ENCODE measurements at places on chromosomes 2 and 18.

DNA sequence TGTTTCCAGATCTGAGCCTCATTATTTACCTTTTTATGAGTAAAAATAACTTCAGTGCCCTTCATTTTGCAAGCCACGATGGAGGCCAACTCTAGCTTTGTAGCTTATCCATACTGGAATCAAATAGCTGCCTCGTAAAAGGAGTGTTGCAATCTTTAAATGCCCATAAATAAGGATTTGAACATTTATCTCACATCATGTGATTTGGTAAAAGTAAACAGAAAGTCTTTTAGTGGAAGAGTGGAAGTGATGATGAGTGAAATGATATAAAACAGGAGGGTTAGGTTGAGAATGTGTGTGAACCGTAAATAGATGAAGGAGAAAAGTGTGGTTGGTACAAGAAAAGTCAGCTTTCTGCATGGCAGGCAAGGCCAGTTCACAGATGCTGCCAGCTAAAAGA lies 348.9 kb downstream of the OSR1 start:
- no peak for DNase-seq

DNA sequence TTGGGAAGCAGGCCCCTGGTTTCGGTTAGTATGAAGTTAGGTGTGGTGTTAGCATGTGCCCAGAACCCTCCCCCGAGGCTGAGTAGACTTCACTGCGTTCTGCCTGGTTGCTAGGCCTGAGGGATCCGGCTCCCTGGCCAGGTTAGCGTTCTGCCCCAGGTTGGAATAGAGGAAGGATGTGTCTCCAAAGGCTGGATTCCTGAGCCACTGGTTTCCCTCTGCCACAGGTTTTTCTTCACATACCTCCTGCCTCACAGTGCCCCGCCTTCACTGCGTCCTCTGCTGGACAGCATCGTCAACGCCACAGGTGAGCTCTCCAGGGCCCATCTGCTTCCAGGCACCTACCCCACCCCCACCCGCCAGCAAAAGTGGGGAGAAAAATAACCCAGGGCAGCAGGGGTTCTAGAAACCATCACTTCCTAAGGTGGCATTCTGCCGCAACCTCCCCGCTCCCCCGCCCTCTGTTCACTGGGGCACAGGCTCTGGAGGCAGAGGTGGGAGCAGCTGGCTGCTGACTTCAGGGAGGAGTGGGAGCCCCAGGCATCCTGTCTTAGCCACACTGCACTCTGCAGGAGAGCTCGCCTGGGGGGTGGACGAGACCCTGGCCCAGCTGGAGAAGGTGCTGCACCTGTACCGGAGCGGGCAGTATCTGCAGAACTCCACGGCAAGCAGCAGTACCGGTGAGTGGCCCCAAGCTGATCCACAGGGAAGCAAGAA lies 7.1 kb downstream of the PKDCC start:
- no peak for DNase-seq

GRCh38 chr2:128639120-128639477 lies 320.4 kb upstream of the HS6ST1 start:
- no peak for DNase-seq

GRCh38 chr18:60838677-60839076 lies 466.1 kb upstream of the MC4R start:
- no peak for DNase-seq

DNA sequence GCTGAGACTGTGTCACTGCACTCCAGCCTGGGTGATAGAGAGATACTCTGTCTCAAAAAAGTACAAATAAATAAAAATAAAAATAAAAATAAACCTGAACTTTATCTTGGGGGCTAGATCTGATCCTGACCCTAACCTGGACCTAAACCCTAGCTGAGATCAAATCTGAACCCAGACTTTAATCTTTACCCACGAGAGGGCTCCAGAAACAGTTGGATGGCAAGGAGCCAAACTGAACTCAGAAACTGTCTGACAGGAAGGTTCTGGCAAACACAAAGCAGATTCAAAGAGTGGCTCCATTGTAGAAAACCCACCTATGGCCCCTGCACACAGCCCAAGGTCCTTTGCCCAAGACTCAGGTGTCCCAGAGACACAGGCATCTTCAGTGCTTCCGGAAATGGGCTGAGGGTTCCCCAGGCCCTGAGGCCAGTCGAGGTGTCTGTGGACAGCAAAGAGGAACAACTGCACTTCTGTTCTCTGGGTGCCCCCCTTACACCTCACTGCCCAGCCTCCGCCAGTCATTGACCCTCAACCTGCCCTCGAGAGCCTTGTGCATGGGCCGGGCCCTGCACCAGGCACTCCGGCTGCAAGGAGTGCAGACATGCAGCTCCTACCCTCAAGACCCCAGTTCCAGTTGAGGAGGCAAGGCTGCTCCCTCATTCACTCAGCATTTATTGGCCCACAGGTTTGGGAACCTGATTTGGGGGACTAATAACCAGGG lies 95.2 kb downstream of the TFCP2L1 start:
- DNase-seq = no peak

DNA sequence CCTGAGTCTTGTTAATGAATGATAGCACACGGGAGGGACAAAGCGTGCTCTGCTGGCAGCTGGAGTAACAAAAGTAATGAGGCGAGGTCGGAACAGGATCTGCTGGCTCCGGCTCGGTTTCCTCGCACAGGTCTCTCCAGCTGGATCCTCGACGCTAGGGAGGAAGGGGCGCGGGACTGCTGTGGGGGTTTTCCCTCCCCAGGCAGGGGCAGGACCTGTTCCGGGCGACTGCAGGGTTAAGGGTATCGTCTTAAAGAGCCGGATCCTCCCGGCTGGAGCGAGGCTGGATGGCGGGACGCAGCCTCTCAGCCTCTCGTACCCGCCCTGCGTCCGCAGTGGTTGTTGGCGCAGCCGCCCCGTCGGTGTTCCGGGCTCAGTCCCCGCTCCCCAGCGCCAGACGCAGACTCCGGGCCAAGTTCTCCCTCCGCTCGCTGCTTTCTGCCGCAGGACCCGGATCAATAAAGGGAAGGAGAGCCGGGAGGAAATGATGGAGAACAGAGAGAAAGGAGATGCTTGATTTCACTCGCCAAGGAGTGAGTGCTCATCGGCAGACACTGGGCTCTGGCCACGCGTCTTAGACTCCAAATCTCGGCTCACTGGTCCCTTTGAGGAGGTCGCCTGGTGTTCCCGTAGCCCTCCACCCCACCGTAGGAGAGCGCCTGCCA lies 1.1 kb upstream of the LIPG start:
- peak; percentile 74 for DNase-seq

- DNase-seq = no peak
These were observed 2.0 kb upstream of the RAB17 start for GRCh38 chr2:237592425-237592980.

DNA sequence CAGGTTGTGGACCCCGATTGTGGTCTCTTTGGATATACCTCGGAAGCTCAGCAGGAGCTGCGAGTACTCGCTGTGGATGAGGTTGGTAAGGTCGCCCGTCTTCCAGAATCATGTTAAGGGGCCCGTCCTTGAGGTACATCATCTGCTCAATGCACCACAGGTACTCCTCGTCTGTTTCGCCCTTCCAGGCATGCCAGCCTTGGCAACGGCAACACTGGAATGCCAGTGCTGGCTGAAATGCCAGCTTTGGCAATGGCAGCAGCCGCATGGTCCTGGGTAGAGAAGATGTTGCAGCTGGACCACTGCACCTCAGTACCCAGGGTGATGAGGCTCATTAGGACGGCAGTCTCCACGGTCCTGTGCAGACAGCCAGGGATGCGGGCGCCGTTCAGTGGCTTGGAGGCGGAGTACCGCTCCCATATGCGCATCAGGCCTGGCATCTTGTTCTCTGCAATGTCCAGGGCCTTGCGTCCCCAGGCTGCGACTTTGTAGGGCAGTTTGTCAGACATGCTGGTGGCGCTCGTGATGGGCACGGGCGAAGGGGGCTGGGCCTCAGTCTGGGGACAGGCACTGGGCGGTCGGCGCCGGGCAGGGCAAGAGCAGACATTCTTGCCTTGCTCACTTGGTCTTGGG lies 122.2 kb upstream of the NXPH2 start:
- DNase-seq = no peak

DNA sequence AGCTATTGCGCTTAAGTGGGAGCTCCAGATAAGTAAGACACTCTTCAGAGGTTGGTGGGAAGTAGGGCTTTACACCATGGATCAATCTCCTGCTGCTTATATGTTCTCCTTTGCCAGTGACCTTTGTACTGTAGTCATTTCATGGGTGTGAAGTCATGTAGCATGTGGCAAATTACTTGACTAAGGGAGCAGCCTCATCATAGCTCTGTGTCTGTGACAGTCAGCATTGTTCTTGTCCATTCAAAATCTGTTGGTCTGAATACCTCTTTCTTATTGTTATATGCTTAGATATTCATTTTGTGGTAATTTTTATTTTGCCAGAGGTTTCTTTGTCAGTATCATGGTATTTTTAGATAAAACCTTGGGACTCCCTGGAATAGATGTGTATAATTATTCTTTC lies 18.2 kb downstream of the SLC4A1AP start:
- no peak for DNase-seq

GRCh38 chr18:41576643-41577042 lies 378.4 kb upstream of the PIK3C3 start:
- DNase-seq = no peak

- no peak for DNase-seq
These were observed 30.5 kb downstream of the OLA1 start for GRCh38 chr2:174217869-174218268.

GRCh38 chr2:220064111-220065030 lies 436.9 kb downstream of the SLC4A3 start:
- DNase-seq = no peak

GRCh38 chr2:144625626-144626025 lies 105.7 kb upstream of the ZEB2 start:
- no peak for DNase-seq

GRCh38 chr2:33313039-33313438 lies 163.4 kb upstream of the RASGRP3 start:
- no peak for DNase-seq

- DNase-seq = no peak
These were observed at the start of gene CYTIP for GRCh38 chr2:157443795-157444640. TSS of gene CYTIP (minus strand) at chr2:157444089. CDS start at chr2:157444020, 69 bp downstream.

GRCh38 chr2:216740557-216741222 lies 45.3 kb upstream of the IGFBP5 start:
- peak; percentile 36 for DNase-seq

DNA sequence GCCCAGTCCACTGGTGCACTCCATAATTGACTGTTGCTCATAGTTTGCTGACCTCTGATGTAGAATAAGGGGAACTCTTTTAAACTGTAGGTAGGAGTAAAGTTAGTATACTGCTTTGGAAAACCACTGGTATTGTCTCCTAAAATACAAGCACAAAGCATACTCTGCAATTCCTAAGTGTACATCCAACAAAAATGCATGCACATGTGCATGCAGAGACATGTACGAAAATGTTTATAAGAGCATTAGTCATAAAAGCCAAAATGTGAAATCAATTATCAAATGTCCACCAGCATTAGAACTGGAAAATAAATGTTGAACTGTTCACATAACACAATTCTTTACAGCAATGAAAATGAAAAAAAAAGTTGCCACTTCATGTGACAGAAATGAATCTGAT lies 39.8 kb upstream of the DDX18 start:
- no peak for DNase-seq

- DNase-seq = no peak
These were observed 544.2 kb downstream of the SATB2 start for GRCh38 chr2:198913394-198914152.

GRCh38 chr2:100205174-100205573 lies 62.8 kb upstream of the AFF3 start:
- DNase-seq = no peak

GRCh38 chr2:43222475-43223309 lies 3.7 kb downstream of the ZFP36L2 start:
- no peak for DNase-seq

DNA sequence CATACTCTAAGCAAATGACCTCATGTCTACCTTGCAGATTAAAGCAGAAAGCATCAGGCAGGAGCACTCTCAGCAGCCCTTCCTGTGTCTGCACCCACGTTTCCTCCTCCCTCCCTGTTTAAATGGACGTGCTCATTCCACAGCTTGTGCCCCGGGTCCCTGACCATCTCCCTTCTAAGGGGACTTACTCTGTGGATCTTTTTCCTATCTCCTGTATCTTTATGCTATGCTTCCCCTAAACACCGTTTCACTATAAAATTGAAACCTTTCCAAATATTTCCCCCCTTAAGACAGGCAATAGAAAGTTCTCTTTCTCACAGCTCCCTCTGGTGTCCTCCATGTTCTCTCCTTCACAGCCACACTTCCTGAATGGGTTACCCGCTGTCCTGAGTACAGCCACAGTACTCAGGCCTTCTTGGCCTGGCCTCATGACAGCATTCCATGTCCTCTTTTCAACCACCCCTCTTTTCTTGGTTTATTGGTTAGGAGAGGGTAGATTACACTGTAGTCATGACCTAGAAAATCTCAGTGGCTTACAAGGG lies 41.1 kb downstream of the TMEM185B start:
- DNase-seq = no peak

- no peak for DNase-seq
These were observed 511.2 kb downstream of the TSN start for GRCh38 chr2:122266636-122267035.
